ENCODE measurements at places on chromosomes 7 and 10. TPM values are rescaled to one million over a fixed set of nuclear protein-coding genes. Genes with fewer than 3 reads are reported as not detected.

- no peak for DNase-seq
- no peaks in the 10 kb centered on the region for H3K36me3 ChIP-seq
- H3K4me1 ChIP-seq, result no peaks in the 10 kb centered on the region
- no peak overlapping the region for H3K4me3 ChIP-seq
Observed at GRCh38 chr10:34061841-34062240, 727.4 kb upstream of the NRP1 start.

DNA sequence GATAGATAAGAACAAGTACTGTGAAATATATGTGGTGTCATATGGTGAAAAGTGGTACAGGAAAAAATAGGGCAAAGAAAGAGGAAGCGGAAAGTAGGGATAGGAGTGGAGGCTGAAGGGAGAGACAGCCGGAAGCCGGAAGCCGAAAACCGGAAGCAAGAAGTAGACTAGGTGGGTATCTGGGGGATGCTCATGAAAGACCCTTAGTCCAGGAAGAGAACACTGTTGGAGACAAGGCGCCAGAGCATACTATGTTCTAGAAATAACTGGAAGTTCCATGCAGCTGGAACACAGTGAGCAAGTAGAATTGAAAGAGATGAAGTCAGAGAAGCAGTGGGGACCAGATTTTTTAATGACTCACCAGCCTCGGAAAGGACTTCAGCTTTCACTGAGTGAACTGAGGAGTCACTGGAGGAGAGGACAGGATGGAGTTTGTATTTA is 22.5 kb downstream of the ST8SIA6 start:
- H3K4me1 ChIP-seq, result no peaks in the 10 kb centered on the region
- DNase-seq, result no peak
- no peaks in the 10 kb centered on the region for H3K27me3 ChIP-seq
- no peak overlapping the region for H3K27ac ChIP-seq
- H3K4me3 ChIP-seq, result no peak overlapping the region

DNA sequence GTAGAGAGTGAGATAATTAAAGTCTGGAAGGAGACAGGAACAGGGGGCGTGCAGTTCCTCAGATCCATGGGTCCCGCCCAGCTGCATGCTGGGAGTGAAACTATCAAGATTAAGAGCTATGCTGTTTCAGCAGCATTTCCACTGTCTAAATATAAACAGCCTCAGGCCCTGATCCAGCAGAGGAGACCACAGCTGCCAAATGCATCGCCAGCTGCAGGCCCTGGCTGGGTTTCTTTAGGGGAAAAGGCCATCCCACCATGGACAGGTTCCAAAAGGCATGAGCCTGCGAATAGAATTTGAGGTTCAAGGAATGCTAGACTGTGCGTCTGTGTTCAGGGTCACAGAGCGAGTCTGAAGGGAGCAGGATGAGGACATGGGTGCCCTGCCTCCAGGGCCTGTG is 411.4 kb downstream of the PAXIP1 start:
- no peaks in the 10 kb centered on the region for H3K27me3 ChIP-seq
- no peak overlapping the region for H3K27ac ChIP-seq
- H3K36me3 ChIP-seq, result no peaks in the 10 kb centered on the region
- no peak for DNase-seq
- no peak overlapping the region for H3K4me3 ChIP-seq
- peaks cover 13% of the 10 kb centered on the region for H3K4me1 ChIP-seq

DNA sequence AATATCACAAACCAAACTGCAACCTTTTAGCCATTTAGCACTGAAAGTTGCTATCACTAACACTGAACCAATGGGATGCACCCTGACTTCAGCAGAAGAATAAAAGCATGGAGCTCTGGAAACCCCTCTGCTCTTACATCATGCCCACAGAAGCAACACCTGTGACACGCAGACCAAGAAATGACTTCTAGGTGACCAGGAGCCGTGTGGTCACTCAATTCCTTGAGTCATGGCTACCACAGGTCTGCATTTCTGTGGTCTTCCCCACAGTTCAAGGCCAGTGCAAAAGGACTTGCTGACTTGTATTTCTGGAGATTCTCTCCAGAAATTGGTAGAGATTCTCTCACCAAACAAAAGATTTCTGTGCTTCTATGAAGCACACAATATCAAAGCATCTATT is 38.3 kb downstream of the NRCAM start:
- no peak for DNase-seq
- no peaks in the 10 kb centered on the region for H3K36me3 ChIP-seq
- no peaks in the 10 kb centered on the region for H3K27me3 ChIP-seq
- no peak overlapping the region for H3K4me3 ChIP-seq
- no peak overlapping the region for H3K27ac ChIP-seq

DNA sequence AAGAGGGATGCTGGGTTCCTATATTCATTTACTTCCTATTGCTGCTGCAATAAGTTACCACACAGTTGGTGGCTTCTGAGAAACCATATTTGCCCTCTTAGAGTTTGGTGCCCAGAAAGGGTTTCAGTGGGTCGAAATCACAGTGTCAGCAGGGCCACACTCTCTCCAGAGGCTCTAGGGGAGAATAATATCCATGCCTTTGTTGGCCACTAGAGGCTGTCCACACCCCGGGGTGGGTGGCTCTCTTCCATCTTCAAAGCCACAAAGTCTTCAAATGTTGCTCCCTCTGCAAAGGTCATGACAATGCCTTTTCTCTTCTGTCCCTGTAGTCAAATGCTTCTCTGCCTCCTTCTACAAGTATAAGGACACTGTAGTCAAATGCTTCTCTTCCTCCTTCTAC is 989.4 kb downstream of the CCSER2 start:
- H3K36me3 ChIP-seq, result no peaks in the 10 kb centered on the region
- DNase-seq, result no peak
- peaks cover 56% of the 10 kb centered on the region for H3K4me1 ChIP-seq
- H3K4me3 ChIP-seq, result no peak overlapping the region

DNA sequence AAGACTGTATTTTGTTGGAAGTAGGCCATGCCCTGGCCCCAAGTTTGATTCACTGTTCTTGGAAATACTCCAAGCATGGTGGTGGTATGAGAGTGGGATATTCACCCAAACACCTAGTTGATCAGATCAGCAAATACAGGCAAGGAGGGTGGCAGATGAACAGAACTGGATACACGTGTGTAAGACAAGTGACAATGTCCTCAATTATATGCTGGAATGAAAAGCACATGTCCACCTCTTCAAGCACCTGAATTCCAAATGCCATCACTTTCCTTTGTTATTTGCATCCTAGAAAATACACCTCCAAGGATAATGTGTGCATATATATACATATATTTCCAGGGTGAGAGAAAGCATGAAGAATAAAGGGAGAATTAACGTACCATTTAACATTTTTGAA is 131.8 kb upstream of the ZEB1 start:
- H3K36me3 ChIP-seq, result no peaks in the 10 kb centered on the region
- no peaks in the 10 kb centered on the region for H3K4me1 ChIP-seq
- no peak overlapping the region for H3K27ac ChIP-seq
- H3K4me3 ChIP-seq, result no peak overlapping the region

DNA sequence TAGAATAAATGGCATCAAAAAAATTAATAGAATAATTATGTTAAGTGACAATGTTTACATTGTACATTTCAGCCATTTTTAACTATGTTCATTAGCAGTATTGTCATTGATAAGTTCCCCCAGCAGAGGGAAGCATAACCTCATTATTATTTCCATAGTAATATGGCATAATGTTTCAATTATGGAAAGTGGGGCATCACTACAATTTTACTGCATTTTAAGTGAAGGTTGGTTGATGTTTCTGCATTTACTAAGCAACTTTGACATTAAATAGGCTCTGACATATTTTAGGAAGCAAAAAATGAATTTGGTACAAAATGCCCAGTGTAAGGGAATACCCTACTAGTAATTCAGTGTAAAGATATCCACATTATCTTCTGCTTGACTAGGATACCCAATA is 218.3 kb downstream of the SEMA3A start:
- H3K4me1 ChIP-seq, result no peaks in the 10 kb centered on the region
- DNase-seq, result peak; percentile 60
- H3K36me3 ChIP-seq, result peaks cover 14% of the 10 kb centered on the region
- H3K27me3 ChIP-seq, result no peaks in the 10 kb centered on the region
- no peak overlapping the region for H3K4me3 ChIP-seq

GRCh38 chr7:116733924-116734580 is 62.1 kb downstream of the MET start:
- H3K27ac ChIP-seq, result no peak overlapping the region
- H3K4me1 ChIP-seq, result no peaks in the 10 kb centered on the region

DNA sequence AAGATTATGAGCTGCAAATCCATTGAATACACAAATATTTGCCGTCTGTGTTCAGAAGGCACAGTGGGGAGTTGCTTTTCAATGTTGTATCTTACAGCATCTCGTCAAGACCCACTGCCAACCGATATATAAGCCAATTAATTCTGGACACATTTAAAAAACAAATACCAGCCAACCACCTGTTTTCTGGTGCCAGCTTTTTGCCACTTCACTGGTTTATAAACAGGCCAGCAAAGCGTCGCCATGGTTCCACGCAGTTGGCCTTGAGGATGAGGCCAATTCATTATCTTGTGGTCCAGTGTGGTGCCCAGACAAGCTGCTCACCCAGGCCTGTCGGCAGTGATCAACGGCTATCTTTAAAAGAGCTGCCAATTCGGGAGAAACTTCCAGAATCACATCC is 321.0 kb downstream of the TCERG1L start:
- no peak overlapping the region for H3K27ac ChIP-seq
- no peaks in the 10 kb centered on the region for H3K4me1 ChIP-seq
- no peak for DNase-seq
- no peaks in the 10 kb centered on the region for H3K36me3 ChIP-seq
- H3K4me3 ChIP-seq, result no peak overlapping the region

Gene NPTX2
- total RNA-seq, result not detected

DNA sequence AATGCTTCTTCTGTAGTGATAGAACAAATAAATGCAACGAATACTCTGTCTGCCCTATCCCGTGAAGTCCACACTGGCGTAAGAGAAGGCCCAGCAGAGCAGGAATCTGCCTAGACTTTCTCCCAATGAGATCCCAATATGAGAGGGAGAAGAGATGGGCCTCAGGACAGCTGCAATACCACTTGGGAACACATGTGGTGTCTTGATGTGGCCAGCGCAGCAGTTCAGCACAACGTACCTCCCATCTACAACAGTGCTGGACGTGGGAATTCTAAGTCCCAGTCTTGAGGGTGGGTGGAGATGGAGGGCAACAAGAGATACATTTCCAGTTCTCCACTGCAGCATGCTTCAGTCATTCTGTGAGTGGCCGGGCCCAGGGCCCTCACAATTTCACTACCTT is 45.8 kb downstream of the FIGNL1 start:
- DNase-seq, result peak; percentile 9
- H3K4me1 ChIP-seq, result no peaks in the 10 kb centered on the region
- no peak overlapping the region for H3K27ac ChIP-seq
- H3K27me3 ChIP-seq, result peaks cover 51% of the 10 kb centered on the region
- no peak overlapping the region for H3K4me3 ChIP-seq

Gene GDF2
- total RNA-seq, result 3.5 TPM

Gene LEP
- not detected for total RNA-seq

GRCh38 chr7:25329815-25330214 is 101.5 kb upstream of the NPVF start:
- H3K27ac ChIP-seq, result no peak overlapping the region
- H3K4me1 ChIP-seq, result no peaks in the 10 kb centered on the region
- H3K36me3 ChIP-seq, result no peaks in the 10 kb centered on the region
- no peak for DNase-seq

GRCh38 chr7:5179756-5180155 is 10.3 kb upstream of the WIPI2 start:
- H3K4me1 ChIP-seq, result no peaks in the 10 kb centered on the region
- H3K4me3 ChIP-seq, result no peak overlapping the region
- H3K36me3 ChIP-seq, result no peaks in the 10 kb centered on the region

Gene DGKI
- 29.2 TPM for total RNA-seq

- H3K36me3 ChIP-seq, result no peaks in the 10 kb centered on the region
- no peak overlapping the region for H3K27ac ChIP-seq
- no peak for DNase-seq
- H3K4me1 ChIP-seq, result peaks cover 20% of the 10 kb centered on the region
- H3K4me3 ChIP-seq, result no peak overlapping the region
Observed at GRCh38 chr10:75450644-75451640, 19.5 kb downstream of the LRMDA start.

DNA sequence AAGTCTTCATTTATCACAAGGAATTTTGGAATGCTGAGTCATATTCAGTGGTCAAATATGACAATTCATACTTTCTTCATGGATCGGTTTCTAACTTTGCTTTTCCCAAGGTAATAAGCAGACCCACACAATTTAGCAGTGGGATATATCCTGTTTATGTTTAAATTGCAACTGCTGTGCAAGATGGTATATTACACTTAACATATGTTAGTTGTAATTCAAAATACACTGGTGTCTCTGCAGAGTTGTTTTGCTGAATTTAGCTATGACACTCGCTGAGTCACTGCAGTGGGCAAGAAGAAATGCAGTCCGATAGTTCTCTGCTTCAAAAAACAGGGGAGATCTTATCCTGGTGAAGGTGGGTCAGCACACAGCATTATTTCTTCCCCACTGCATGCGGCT is 194.8 kb upstream of the PTN start:
- H3K27me3 ChIP-seq, result no peaks in the 10 kb centered on the region
- no peak for DNase-seq
- no peaks in the 10 kb centered on the region for H3K36me3 ChIP-seq

DNA sequence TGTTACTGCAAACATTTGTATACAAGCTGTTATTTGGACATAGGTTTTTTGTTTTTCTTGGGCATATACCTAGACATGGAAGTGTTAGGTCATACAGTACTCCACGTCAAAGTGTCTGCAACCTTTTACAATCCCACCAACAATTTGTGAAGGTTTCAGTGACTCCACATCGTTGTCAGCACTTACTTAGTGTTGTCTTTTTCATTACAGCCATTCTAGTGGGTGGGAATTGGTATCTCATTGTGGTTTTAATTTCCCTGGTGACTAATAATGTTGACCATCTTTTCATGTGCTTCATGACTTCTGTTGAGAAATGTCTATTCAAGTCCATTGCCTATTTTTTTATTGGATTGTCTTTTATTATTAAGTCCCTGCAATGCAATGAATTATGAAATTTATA is 95.0 kb downstream of the UBE3C start:
- no peaks in the 10 kb centered on the region for H3K27me3 ChIP-seq
- H3K4me1 ChIP-seq, result no peaks in the 10 kb centered on the region
- DNase-seq, result peak; percentile 25
- no peak overlapping the region for H3K4me3 ChIP-seq
- no peak overlapping the region for H3K27ac ChIP-seq

GRCh38 chr10:128958834-128959690 is 508.0 kb upstream of the MGMT start:
- H3K4me1 ChIP-seq, result no peaks in the 10 kb centered on the region
- H3K36me3 ChIP-seq, result no peaks in the 10 kb centered on the region
- no peaks in the 10 kb centered on the region for H3K27me3 ChIP-seq
- no peak overlapping the region for H3K27ac ChIP-seq
- no peak for DNase-seq

Gene FIGNL1
- 7.9 TPM for total RNA-seq

DNA sequence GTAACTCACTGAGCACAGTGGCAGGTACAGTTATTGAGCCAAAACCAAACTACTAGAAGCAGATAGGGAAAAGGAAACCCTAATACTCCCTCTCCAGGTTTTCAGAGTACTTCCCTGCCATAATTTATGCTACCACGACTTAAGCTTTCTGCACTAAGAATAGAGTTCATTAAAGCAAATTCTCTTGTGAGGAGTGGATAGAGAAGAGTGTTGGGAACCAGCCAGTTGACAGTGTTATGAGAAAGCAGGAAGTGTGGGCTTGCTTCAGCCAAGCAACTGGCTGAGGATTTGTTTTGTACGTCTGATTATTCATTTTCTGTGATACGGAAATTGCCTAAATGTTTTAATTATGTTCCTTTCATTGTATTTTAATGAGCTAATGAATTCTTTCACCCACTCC is 280.5 kb downstream of the KIF20B start:
- H3K27ac ChIP-seq, result no peak overlapping the region
- H3K27me3 ChIP-seq, result no peaks in the 10 kb centered on the region
- H3K4me3 ChIP-seq, result no peak overlapping the region
- H3K4me1 ChIP-seq, result no peaks in the 10 kb centered on the region
